ENCODE measurements at places on chromosomes 7 and 10.
A peak's percentile ranks its signal among the peaks of the same experiment; 100 is the strongest.

DNA sequence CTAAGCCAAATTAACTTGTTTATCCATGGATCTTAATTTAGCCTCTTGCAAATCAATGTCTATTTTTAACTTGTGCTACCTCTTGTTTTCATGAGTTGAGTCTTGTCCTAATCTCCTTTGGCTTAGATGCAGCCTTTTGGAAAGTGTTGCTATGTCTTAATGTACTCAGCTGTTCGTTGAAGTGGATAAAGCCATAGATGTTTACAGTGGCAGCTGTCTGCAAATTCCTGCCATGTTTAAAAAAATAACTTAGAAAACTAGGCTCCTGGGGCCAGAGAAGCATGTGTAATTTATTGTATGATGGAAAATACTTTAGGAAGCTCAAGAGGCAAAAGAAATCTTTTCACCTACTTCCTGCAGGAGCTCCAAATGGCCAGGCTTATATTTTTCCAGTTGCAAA is 253.1 kb upstream of the RHOBTB1 start:
- no peak for DNase-seq

GRCh38 chr10:22637491-22637890 is 76.9 kb downstream of the PIP4K2A start:
- DNase-seq: no peak

DNA sequence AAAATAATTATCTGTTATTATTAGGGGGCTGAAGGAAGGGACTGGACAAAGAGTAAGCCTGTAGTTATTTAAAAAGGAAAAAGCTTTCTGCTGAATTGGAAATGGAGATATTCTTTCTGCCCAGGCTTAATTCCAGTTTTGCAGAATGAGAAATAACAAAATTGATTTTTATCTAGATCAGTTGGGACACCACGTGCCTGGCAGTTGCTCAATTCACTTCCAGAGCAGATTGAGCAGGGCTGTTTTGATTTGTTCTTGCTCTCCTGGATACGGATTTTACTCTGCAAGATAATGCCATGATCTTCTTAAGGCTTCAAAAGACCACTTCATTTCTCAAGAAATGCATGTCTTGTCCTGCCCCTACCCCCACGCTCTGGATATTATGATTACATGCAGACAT is 524.3 kb downstream of the TCERG1L start:
- no peak for DNase-seq

GRCh38 chr10:3094609-3095036 is 27.3 kb downstream of the PFKP start:
- no peak for DNase-seq

DNA sequence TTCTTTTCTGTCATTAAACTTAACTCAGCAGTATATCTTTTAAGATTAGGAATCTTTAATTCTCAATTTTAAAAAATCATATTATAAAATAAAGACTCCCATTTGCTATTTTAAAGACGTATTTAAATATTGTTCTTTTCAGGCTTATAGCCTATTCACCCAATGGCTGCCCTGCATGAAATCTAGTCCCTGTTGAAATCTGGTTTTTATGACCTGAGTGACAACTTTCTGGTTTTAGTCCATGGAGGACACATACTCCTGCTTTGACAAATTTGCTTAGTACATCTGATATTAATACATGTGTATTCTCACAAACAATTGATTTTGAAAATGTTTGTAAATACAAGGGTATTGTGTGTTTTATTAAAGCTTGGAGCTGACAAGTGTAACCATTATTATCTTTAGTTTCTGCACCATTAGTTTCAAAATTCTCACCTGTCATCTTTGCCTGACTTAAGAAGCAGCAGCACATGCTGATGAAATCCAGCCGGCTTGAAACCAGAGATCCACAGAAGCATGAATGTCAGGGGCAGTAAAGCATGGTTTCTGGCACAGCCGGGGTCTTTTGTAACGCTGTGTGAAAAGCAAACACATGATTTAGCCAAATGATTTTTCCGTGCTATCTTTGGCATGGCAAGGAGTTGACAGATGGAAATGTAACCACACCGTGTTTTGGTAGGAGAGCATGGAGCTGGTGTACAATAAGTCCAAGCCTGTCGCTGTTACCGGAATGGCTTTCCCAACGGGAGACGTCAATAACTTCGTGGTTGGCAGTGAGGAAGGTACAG is 262.8 kb downstream of the DYNC1I1 start:
- no peak for DNase-seq

GRCh38 chr7:22202141-22202540 is 154.8 kb downstream of the RAPGEF5 start:
- DNase-seq: no peak

DNA sequence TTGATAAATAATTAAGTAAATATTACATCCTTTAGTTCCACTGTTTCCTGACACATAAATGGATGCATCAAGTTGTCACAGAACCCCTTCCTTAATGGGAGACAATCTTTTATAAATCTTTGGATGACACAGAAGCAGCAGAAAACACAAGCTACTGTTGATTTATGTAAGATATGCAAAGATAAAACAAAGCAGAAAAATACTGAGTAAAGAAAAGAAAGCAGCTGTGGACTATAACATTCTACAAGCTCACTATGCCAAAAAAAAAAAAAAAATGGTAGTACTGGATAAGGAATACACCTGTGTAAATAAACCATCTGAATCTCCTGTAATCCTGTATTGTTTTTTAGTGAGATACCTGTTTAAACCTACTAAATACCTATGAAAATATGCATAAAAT is 92.0 kb upstream of the FAM180A start:
- no peak for DNase-seq

DNA sequence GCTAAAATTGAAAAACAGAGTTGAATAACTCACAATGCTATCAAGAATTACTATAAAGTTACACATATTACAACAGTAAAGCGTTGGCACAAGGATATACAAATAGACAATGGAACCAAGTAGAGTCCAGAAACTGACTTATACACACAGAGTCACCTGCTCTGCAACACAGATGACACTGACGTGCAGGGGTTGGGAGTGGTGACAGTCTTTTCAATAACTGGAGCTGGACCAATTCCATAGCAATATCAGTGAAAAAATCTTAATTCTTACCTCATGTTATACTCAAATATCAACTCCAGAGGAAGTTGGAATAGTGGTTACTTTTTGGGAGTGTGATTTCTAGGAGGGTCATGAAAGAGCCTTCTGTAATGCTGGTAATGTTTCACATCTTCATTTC is 62.5 kb upstream of the NPY start:
- DNase-seq: no peak

GRCh38 chr7:76395965-76396726 is 13.4 kb downstream of the SSC4D start:
- DNase-seq: no peak

- peak; percentile 8 for DNase-seq
Measured at GRCh38 chr10:6786579-6787031, 206.5 kb upstream of the PRKCQ start.

Data from anterior cingulate cortex (tissue), 58 donors.